ENCODE measurements at places on chromosomes 3 and 15.

- DNase-seq: no peak
These were observed 8.3 kb upstream of the UBE2E1 start for GRCh38 chr3:23797491-23797890.

GRCh38 chr3:8656240-8656639, 11.6 kb upstream of the SSUH2 start:
- DNase-seq: no peak

- no peak for DNase-seq
These were observed 28.2 kb downstream of the RBP2 start for GRCh38 chr3:139448104-139448503.

GRCh38 chr3:9406856-9407626, 9.6 kb downstream of the SETD5 start:
- DNase-seq: no peak

- no peak for DNase-seq
These were observed 78.8 kb upstream of the PRR23C start for GRCh38 chr3:139123377-139124095.

GRCh38 chr3:101454629-101455028, 58.4 kb downstream of the SENP7 start:
- DNase-seq: no peak

- no peak for DNase-seq
These were observed 26.0 kb upstream of the CYP11A1 start for GRCh38 chr15:74393423-74393822.

- DNase-seq: no peak
These were observed 1080.9 kb upstream of the CADM2 start for GRCh38 chr3:83877910-83878309.

- no peak for DNase-seq
These were observed 579.8 kb downstream of the EDEM1 start for GRCh38 chr3:5767304-5767703.

DNA sequence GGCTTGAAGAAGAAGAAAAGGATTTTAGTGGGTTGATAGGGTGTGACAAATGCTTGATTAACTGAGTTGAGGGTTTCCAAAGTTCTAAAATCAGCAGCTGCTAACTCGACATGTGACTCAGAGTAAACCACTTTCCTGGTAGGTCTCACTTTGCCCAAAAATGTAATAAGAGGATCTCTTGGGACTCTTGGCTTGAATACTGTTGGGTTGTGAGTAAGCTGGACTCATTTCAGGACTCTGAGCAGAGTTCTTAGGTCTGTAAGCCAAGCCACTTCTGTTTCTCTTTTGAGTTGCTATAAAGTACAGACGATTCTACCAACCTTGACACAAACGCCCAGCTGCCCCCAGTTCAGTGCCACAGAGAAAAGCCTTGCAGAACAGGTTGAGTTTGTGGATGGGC, 241.1 kb downstream of the ZNF621 start:
- DNase-seq: no peak

DNA sequence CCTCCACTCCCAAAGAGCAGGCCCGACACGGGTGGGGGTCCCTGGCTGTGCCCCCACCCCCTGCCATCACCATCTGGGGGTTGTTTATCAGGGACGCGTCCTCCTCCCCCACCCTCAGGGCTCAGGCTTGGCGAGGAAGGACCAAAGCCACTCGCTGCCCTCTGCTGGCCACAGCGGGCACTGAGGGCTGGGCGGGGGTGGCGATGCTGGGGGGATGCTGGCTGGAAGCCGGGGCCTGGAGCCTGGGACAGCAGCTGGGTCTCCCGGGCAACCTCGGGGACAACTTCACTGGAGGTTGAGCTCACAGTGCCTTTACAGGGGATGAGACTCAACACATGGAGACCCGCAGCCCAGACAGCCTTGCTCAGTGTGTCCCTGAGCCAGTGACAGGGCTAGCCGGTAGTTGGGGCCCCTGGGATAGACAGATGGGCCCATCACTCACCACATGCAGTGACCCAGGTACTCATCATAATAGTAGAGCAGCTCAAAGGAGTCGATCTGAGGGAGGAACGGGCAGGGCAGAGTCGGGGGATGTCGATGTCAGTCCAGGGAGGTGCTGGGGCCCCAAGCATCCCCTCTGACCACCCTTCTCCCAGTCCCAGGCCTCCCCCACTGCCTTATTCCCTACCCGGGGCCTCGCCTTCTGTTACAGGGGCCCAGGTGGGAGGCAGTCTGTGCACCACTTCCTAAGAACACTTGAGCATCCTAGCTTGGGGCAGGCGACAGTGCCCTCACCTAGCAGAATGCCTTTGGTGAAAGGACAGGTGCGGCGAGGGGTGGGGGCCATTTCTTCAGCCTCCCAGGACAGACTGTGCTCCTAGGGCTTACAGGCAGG, 5.9 kb upstream of the CALML4 start:
- DNase-seq: no peak

GRCh38 chr15:70250208-70251201, 152.8 kb upstream of the TLE3 start:
- no peak for DNase-seq

DNA sequence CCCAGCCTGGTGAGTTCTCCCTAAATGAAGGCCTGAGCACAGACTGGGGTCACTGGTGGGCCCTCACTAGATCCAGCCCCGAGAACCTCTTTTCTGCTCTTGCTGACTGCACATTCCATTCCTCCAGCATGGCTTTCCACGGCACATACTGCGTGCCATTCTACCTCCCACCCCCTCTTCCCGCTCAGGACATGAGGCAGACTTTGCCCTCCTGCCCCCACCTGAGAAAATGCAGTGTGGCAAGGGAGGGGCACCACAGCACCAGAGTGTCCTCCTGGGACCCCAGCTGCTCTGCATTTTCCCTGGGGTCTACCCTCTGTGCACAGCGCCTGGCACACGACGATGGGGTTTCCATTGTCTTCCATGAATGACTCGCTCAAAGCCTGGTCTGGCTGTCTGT, 6.1 kb upstream of the SLCO2A1 start:
- DNase-seq: no peak

GRCh38 chr15:33392453-33392852, 81.7 kb downstream of the RYR3 start:
- no peak for DNase-seq

DNA sequence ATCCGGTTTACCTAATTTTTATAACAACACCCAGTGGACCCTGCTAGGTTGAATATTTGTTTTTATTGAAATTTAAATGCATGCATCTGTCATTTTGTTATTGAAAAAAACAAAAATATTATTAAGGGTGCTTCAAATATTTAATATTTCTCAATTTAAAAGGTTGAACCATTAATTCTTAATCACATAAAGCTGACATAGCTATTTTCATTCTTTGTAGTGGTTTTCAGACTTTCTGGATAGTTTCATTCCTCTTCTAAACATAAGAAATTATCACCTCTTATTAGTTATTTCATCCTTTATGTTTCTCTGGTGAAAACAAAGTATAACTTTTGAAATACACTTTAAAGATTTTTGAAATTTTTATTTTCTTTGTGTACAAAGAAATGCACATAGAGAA, 369.9 kb upstream of the PLSCR5 start:
- no peak for DNase-seq

- no peak for DNase-seq
These were observed 1.3 kb upstream of the CHRNB4 start for GRCh38 chr15:78642331-78642730.

DNA sequence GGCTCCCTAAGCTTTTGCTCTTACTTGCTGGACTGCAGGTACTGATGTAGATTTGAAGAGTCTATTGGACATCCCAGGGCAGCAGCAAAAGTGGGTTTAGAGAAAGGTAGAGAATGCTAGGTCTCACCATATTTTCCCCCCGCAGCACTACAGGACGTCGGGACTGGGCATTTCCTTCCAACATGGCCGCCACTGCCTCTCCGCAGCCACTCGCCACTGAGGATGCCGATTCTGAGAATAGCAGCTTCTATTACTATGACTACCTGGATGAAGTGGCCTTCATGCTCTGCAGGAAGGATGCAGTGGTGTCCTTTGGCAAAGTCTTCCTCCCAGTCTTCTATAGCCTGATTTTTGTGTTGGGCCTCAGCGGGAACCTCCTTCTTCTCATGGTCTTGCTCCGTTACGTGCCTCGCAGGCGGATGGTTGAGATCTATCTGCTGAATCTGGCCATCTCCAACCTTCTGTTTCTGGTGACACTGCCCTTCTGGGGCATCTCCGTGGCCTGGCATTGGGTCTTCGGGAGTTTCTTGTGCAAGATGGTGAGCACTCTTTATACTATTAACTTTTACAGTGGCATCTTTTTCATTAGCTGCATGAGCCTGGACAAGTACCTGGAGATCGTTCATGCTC, 11.2 kb downstream of the CYP8B1 start:
- no peak for DNase-seq

- no peak for DNase-seq
These were observed 396.7 kb upstream of the RGMA start for GRCh38 chr15:93485438-93486327.

DNA sequence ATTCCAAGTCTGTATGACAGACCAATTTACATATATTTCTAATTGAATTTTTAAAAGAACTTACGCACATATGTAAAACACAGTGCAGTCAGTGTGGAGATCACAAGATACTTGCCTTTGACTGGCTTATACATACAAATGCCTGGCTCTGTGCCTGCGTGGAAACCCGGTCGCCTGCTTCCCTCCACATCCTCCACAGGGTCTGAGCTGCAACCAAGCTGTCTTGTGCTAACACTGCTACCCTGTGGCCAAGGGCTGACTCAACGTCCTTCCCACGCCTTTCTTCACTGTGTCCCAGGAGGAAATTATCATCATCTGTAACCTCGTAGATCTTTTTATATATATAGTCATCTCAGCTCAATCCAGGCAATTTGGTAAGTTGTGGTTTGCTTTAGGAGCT, 117.0 kb downstream of the WNT7A start:
- no peak for DNase-seq

DNA sequence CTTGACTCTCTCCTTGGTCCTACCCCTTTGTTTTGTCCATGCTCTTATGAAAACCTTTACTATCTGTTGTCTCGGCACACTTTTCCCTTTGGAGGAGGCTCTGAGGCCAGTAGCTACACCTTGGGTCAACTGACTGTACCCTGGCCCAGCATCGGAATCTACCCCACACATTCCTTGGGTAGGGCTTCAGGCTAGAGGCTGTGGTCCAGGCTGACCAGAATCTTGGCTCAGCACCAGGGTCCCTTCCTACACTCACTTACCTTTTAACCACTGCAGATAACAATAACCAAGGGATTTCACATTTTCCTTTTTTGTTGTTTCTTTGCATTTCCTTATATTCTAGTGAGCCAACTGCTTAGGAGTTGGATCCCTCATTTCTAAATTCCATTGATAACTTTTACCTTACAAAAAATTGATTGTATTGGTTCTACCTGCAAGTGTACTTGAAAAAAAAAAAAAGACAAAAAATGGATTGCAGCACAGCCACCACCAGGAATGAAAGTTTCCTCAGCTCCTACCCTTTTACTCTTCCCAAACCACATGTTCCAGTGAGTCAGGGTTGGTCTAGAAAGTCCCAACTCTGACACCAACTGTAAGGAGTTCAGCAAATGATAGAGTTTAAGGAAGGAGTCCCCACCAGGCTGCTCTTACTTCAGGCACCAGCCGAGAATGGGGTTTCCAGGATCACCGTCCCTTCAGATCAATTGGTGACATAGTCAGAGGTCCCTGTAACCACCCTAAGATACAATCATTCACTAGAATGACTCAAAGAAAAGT, 95.6 kb downstream of the FBLN2 start:
- DNase-seq: no peak

GRCh38 chr3:16998236-16998923, 113.6 kb downstream of the PLCL2 start:
- no peak for DNase-seq

DNA sequence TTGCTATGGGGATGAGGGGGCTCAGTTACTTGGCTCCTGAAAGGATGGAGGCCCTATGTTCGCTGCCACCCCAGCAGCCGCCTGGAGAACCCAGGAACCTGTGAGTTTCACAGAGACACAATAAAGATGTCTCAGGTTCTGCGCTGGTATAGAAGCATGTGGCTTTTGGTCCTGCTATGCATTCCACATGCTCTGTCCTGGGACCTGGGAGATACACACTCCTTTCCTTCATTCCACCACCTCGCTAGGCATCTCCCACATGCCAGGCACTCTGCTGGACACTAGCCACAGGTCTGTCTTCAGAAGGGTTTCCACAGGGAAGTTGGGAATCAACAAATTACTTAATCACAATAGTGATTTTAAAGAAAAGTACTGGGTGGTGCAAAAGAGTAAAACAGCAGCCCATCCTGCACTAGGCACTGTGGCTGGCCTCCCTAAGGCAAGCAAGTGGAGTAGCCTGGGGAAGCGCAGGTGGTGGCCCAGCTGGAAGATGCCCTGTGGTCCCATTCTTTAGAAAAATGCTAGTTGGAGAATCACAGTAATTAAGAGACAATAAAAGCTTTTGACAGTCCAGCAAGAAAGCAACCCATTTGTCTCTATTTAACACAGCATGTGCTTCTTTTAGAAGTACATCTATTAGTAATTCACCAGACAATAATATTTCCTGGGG, 408.9 kb upstream of the WNT5A start:
- DNase-seq: no peak

GRCh38 chr3:183287301-183287971, 34.4 kb downstream of the B3GNT5 start:
- DNase-seq: no peak

DNA sequence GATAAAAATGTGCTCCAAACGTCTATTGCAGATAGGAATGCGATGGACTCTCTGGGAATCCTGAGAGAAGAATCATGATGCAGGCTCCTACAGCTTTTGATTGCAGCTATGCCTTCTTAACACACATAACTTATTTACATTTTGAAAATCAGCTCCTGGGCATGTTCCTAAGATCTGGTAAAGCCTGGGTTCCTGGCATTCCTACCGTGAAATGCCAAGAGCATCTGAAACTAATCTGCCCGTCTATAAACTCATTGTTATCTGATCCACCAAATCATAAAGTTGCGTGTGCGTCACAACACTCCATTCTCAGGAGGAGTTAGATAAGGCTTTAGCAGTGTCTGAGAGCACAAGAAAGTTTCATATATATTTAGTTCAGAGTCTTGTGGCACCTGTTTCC, 79.0 kb upstream of the VGLL3 start:
- DNase-seq: no peak

DNA sequence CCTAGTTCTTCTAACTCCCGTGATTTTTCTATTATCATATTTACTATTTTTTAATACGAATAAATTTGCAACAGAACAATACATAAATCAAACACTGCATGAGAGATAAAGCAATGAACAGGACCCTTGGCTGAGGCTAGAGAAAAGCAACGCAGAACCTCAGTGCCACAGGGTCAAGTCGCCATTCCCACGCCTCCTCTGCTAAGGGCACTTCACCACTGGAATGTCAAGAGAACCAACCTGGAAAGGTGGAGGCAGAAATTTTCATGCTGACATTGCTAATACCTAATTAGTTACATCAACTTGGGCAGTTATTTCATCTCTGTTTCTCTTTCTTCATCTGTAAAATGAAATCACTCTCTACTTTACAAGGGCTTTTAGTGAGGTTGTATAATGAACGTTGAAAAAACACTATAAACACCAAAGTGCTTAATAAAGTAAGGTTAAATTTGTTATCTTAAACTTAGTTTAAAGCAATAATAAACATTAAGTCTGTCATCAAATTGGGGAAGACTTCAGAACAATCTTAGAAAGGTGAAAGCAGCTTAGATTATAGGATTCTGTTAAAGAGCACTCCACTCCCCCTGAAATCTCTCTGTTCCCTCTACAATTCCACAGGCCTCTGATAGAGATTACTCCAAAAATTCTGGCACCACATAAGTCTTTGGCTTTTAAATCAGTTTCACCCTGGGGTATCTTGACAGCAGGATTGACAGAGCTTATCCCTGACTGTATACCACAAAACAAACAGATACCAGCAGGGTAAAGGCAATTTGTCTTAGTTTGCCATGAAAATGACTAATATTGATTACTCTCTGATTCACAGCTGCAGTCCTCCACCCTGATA, 41.9 kb downstream of the PLCH1 start:
- no peak for DNase-seq
